ENCODE measurements at places on chromosomes 4 and X.

- no peak for DNase-seq
Measured at GRCh38 chrX:19100586-19100985, 21.7 kb downstream of the ADGRG2 start.

DNA sequence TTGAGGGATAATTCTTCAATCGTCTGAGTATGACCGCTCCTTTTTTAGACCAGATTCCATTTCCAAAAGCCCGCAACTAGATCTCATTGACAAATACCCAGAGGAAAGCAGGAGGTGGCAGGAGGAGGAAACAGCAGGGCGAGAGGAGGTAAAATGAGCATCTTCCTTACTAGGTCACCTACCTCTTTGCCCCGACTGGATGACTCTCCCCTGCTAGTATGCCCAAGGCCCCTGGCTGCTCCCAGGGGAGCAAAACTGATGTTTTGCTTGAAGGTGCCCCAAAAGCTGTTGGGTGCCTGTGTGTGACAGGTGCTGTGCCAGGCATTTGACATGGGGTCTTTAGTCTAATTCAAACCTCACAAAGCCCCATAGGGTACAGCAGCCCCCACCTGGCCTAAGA is 48.9 kb downstream of the C4orf50 start:
- no peak for DNase-seq

DNA sequence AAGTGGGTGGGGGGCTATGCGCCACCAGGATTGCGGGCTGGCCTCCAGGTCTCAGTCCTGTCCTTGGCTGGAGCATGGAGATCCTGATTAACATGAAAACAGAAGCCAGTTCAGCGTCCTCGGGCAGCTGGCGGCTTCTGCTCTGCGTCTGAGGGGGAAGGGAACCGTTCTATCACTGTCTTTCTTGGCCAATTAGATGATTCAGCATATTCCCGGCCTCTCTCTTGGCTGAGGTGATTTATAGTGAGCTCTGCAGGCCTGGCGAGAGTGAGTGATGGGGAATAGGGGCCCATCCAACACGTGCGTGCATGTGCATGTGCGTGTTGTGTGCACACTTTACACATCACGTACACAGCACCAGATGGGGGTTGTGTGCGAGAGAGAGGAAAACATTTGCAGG is 145.8 kb upstream of the ATP6AP2 start:
- no peak for DNase-seq

DNA sequence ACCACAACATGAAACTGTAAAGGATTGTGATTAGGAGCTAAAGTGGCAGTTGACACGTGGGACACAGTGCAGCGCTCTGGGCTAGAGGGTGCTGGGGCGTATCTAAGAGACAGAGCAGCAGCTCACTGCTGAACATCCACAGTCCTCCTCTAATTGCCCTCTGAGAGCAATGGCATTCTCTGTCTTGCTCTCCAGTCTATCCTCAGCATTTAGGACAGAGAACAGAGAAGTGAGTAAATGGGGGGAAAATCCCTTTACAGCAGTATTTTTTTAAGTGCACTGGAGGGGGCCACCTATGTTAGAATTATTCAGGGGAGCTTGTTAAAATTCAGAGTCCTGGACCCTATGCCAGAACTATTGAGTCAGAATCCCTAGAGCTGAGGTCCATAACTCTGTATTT is 4.2 kb upstream of the TMEM154 start:
- DNase-seq: no peak

DNA sequence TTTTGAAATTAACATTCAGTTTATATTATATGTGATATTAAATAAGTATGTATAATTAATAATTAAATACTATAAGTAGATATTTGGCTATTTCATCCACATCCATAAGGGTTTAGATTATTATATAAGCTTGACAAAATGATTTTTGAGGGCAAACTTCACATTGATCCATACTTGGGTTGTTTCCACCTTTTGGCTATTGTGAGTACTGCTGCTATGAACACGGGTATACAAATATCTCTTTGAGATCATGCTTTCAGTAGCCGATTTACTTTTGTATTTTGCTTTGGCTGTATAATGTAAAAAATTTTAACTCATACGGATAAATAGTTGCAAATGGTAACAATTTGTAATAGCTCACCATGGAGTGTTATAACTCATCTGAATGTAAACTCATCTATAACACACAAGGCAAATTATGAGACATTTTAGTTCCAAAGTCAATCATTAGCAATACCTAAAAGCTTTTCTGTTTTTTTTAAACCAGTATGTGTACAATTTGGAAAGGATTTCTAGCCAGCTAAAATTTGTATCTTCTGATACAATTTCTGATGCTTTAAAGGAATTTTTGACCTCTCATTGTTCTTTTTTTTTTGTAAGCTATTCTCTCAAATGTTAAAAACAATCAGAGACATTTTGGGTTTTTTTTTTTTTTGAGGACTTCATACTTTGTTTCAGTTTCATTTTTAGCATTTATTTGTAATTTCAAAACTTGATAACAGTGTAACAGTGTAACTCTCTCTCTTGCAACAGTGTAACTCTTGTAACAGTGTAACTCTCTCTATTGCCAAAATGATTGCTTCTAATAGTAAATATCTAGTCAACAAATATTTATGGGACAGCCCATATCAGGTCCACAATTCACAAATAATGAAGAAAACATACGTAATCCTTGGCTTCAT is 51.8 kb upstream of the ARX start:
- DNase-seq: no peak

DNA sequence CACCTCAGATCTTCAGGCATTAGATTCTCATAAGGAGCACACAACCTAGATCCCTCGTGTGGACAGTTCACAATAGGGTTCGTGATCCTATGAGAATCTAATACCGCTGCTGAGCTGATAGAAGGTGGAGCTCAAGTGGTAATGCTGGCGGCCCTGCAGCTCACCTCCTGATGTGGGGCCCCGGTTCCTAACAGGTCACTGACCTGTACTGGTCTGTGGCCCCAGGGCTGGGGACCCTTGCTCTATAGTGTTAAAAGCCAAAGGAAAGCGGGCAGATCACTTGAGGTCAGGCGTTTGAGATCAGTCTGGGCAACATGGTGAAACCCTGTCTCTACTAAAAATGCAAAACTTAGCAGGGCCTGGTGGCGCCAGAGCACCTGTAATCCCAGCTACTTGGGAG is 1047.0 kb upstream of the FTHL17 start:
- no peak for DNase-seq

DNA sequence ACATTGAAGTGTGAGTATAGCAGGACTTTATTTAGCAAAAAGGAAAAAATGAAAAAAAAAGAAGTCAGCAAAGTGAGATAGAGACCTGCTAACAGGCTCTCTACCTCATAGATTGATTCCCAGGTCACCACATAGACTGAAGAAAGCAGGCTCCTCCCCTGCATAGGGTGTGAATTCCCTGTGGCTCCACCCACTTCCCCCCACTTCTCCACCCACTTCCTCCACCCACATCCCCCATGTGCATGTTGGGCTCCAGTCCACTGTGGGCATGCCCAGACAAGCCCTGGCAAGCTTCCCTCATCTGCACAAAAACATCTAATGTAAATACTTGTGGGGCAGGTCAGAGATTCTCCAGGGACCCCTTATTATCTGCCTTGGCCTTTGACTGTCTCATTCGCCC is 97.8 kb downstream of the TMEM47 start:
- no peak for DNase-seq

DNA sequence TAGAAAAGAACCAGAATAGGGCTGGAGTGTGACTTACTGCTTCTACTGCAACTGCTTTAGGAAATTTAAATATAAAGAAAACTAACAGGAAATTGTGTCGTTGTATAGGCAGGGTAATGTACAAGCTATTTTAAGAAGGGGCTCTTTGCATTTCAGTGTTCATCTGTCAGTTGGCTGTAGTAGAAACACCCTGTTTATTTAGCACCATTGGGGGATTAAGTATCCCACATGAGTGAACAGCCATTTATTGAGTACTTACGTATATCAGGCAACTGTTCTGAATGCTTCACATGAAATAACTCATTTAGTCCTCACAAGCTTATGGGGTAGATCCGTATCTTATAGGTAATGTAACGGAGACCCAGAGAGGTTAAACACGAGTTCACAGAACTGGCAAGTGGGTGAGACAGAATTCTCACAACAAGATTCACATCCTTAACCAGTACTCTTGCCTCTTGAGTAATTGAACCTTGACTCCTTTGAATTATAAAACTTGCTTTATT is 23.9 kb downstream of the STIM2 start:
- no peak for DNase-seq

DNA sequence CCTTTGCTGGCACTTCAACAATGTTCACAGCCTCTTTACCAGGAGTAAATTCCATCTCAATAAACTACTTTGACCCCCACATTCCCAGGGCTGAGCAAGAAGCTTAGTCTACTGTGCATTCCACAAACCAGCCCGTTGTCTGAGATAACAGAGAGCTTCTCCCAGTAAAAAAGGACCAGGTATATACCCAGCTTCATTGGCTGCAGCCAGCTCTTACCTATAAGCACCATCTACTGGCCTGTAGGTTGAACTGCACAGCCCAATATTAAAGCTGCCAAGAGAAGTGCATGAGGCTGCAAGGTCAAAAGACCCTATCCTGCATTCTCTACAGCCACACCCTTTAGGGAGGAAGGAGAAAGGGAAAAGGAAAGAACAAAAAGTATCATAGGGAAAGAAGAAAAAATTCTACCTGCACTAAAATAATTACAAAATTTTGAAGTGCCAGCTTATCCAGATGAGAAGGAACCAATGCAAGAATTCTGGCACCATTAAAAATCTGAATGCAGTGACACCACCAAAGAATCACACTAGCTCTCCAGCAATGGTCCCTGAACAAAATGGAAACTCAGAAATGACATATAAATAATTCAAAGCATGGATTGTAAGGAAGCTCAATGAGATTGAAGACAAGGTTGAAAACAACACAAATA is 45.7 kb upstream of the INTU start:
- DNase-seq: peak; percentile 31

DNA sequence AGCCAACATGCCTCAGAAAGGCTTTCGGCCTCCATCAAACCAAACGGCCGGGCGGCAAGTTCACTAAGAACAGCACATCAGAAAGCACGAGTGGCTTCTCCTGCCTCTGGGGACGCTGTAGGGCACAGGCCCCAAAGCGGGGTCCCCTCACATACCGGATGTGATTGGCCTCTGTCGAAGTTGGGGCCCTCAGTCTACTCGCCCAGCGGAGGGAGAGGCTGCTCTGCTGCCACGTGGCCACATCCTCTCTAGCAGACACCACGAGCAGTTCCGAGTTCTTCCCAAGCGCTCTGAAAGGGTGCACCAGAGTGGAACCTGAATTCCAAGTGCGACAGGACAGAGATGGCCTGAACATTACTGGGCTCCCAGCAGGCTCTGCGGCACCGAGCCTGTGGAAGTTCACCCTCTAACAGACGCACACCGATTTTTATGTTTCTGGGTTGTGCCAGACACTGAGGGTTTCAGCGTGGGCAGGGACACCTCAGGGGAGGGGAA is 21.1 kb downstream of the NOP14 start:
- DNase-seq: no peak

DNA sequence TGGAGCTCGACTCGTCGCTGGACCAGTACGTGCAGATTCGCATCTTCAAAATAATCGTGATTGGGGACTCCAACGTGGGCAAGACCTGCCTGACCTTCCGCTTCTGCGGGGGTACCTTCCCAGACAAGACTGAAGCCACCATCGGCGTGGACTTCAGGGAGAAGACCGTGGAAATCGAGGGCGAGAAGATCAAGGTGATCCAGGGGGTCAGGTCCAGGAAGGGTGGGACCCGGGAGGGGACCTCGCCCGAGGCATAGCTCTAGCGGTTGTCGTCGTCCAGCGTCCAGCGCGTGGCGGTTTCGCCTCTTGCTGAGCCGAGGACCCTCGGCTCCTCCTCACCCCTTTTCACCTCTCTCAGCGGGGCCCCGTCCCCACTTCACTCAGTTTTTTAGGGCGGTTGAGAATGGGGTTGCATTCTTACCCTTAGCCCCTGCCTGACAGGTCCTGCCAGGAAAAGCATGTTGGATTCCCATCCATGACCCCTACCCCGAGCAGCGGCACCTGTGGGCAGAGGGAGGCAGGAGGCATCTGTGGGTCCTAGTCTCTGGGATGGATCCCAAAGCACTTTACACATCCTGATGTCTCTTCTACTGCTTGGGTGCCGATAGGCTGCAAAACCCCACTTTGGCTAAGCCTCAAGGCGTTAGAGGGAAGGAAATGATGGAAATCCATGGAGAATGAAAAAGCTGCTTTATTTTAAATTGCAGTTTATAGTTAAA is 524 bp downstream of the RAB33A start:
- no peak for DNase-seq

GRCh38 chrX:146707781-146708180 is 101.8 kb upstream of the CXorf51B start:
- DNase-seq: no peak

- no peak for DNase-seq
Measured at GRCh38 chr4:128582427-128582870, 227.1 kb upstream of the JADE1 start.

DNA sequence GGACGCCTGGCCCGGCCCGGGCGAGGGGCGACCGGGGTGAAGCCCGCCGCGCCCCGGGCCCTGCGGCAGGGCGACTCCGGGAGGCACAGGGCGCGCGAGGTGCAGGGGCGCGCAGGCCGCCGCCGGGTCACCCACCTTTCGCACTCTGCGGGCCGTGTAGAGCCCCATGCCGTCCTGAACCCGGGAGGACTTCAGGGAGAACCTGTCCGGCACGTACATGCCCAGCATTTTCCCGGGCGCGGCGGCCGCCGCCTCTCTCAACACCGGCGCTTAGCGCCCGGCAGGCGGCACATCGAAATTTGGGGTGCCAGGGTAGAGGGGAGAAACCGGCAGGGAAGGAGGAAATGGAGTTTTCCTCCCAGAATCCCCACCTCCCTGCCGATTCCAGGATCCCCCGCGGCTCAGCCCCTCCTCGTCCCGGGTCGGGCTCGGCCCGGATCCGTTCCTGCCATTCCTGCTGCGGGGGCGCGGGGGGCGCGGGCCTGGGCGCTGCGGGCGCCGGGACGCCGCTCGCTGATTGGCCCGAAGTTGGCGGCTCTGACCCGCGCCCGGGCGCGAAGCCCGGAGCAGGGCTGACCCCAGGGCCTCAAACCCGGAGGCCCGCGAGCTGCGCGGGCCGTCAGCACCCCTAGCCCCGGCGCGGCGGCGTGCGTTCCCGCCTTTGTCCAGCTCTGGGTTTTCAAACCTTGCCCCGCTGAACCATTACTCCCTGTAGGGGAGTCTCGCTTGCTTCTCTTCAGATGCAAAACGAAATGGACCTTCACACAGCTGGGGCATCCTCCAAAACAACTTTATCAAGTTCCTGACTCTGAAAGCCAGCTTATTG is at the start of gene PRDM5:
TSS of gene PRDM5 (minus strand) at position 346 of the 826 bp plus-strand sequence. CDS start at position 228, 118 bp downstream.
- peak; percentile 13 for DNase-seq

DNA sequence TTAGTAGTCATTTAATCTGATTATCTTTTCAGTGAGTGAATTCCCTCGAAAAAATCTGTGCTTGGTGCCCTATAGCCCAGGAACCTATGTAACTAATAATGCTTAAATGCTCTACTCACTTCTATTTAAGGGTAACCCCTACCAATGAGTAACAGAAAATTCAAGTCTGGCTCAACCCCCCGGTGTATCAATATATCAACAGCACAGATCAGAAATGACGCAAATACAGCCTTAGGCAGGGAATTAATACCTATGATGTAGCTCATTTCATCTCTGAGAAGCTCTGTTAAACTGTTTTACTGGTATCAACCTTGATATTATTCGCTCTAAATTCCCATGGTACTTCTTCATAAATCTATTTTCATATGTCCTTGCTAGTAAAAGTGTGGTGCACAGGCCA is 28.6 kb downstream of the PDGFC start:
- DNase-seq: no peak

Data from retinal pigment epithelial cell (primary cell).